ENCODE measurements at places on chromosomes 1 and 21.
A peak's percentile ranks its signal among the peaks of the same experiment; 100 is the strongest.

DNA sequence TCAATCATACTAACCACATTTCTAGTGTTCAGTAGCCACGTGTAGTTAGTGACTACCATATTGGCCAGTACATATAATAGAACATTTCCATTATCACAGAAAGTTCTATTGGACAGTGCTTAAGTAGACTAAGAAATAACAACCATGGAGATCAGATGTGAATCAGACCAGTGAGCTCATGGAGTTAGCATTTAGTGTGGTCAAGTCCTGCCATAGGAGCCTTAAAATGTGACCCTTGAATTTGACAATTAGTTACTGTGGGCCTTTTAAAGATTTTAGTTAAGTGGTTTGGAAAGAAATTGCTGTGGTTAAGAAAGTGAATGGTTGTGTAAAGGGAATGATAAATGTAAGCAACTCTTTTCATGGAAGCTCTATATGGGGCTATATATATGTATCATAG, 123.4 kb downstream of the POU2F1 start:
- no peak for ATAC-seq

- no peak for ATAC-seq
These were observed 1356.6 kb upstream of the ADGRL2 start for GRCh38 chr1:80444171-80444570.

GRCh38 chr1:237975903-237976302, 85.2 kb upstream of the ZP4 start:
- no peak for ATAC-seq

- no peak for ATAC-seq
These were observed 187.0 kb upstream of the RUNX1 start for GRCh38 chr21:35236090-35236489.

- peak; percentile 56 for ATAC-seq
These were observed 33.9 kb upstream of the ASPM start for GRCh38 chr1:197180252-197180878.

DNA sequence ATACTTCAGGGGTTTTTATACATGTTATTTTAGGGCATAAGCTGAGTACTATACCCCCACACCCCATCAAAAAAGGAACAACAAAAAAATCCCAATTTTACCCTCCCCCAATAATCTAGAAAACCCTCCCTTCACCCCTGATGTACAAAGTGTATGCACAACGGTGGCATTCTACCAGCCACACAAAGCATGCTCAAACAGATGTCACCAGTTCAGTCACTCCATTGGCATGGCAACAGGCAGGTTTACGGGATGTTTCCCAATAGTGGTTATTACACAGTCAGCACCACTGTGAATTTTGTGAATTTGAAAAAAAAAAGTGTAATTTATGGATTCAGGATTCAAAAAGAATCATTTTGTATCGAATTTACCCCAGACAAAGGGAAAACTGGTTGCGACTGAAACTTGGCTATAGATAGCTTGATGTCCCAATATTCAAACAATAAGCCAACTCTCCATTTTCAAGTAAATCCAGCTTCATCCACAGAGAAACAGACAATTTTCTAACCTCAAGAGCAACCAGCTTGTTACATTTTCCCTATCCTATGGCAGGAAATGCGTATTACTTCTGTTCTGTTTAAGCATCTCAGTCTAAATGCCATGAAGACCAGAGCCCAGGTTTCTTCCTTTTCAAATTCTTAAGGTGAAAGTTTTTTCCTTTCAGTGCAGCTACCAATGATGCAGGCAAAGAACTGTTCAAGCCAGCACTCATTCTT, 34.0 kb upstream of the SLC45A3 start:
- no peak for ATAC-seq
